ENCODE measurements at places on chromosomes 12 and 14.
A peak's percentile ranks its signal among the peaks of the same experiment; 100 is the strongest.

DNA sequence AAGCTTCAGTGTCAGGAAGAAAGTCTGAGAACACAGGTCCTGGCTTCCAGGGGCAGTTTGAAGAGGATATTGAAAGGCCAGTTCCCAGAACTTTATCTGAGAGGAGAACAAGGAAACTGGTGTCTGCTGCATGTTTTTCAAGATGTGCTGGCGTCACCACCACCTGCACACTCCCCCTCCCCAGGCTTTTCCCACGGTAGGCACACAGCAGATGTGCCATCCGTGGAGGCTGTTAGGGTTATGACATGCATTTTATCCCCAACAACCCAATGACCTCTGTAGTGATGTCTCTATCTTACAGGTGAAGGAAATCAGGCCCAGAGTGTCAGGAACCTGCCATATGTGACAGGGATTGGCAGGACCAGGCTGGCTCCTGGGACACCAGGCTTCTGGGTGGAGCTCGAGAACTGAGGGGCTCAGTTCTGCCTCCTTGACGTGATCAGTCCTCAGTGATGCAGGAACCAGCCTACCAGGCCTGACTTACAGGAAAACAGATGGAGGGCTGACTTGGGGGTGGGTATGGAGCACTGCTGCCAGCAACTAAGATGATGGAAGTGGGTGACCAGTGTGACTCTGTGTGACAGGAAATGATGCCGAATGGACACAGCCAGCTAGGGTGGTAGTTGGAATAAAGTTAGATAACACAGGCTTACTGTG, 16.8 kb downstream of the SLC25A47 start:
- peaks cover 39% of the 10 kb centered on the region for H3K36me3 ChIP-seq
- no peak overlapping the region for H3K27ac ChIP-seq
- no peak overlapping the region for H3K4me3 ChIP-seq
- no peaks in the 10 kb centered on the region for H3K27me3 ChIP-seq
- no peak for DNase-seq

DNA sequence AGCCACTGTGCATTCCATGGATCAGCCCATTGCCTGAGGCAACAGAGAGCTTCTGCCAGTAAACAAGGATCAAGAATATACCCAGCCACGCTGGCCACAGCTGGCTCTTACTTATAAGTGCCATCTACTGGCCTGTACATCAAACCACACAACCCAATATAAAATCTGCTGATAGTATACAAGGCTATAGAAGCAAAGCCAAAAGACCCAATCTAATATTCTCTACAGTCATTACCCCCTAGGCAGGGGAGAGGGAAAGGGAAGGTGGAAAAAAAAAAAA, 4.4 kb upstream of the FAM186B start:
- H3K36me3 ChIP-seq = no peaks in the 10 kb centered on the region
- H3K4me1 ChIP-seq = no peaks in the 10 kb centered on the region
- no peak overlapping the region for H3K4me3 ChIP-seq
- H3K27me3 ChIP-seq = no peaks in the 10 kb centered on the region
- H3K27ac ChIP-seq = no peak overlapping the region

- no peaks in the 10 kb centered on the region for H3K36me3 ChIP-seq
- DNase-seq = no peak
- no peak overlapping the region for H3K4me3 ChIP-seq
- H3K4me1 ChIP-seq = no peaks in the 10 kb centered on the region
- no peaks in the 10 kb centered on the region for H3K27me3 ChIP-seq
Measured at GRCh38 chr14:57179273-57179672, 89.4 kb downstream of the EXOC5 start.

DNA sequence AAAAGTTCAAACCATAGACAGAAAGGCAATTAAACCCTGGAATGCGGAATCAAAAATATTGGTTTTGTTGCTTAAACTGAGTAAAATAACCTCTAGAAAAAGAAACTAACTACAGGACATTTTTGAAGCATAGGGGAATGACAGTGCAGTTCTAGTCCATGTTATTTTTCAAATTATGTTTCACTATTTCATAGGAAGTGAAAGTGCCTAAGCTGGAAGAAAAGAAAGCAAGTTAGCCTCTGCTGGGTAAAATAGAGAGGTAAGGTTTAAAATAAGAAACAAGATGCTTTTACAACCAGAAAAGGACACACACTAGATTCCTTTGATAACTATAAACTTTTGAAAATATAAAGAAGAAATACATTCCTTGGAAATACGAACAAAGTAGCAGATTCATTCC, 1.1 kb downstream of the CLECL1 start:
- no peak overlapping the region for H3K4me3 ChIP-seq
- H3K27ac ChIP-seq = no peak overlapping the region
- H3K36me3 ChIP-seq = no peaks in the 10 kb centered on the region
- H3K27me3 ChIP-seq = no peaks in the 10 kb centered on the region
- no peak for DNase-seq

DNA sequence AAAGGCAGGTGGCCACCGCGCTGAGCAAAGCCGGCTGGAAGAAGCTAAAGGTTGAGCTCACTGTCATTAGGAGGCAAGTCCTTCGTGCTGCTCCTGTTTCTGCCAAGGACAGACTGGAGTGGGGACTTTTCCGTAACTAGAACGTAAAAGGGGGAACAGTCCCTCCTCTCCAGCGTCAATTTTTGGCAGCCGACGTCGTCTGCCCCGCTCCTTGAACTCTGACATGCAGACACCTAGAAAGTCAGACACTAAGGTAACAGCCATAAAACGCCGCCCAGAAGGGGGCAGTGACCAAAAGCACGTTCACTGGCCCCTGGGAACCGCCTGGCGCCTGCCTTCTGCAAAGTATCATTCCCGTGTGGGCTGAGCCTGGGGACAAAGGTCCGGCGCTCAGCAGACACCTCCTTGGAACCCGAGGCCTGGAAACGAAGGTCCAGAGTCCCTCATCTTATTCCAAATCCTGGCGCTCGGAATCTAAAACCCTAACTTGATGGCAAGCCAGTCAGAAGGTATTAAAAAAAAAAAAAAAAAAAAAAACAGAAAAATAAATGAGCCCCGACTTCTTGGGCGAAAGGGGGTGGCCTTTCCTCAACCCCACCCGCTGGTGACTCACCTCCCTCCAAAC, 1.1 kb upstream of the LRP1 start:
- no peaks in the 10 kb centered on the region for H3K36me3 ChIP-seq
- peaks cover 22% of the 10 kb centered on the region for H3K4me1 ChIP-seq
- peak overlapping the region; percentile 90 for H3K4me3 ChIP-seq
- H3K27ac ChIP-seq = no peak overlapping the region

- H3K4me1 ChIP-seq = peaks cover 10% of the 10 kb centered on the region
- DNase-seq = no peak
- no peaks in the 10 kb centered on the region for H3K27me3 ChIP-seq
- H3K27ac ChIP-seq = no peak overlapping the region
- no peaks in the 10 kb centered on the region for H3K36me3 ChIP-seq
Measured at GRCh38 chr12:12872139-12872933, 19.0 kb upstream of the GPRC5A start.

- no peak overlapping the region for H3K4me3 ChIP-seq
- H3K4me1 ChIP-seq = no peaks in the 10 kb centered on the region
- no peak for DNase-seq
- H3K27me3 ChIP-seq = no peaks in the 10 kb centered on the region
- H3K36me3 ChIP-seq = no peaks in the 10 kb centered on the region
Measured at GRCh38 chr14:79193689-79194477, 1017.4 kb downstream of the DIO2 start.

GRCh38 chr14:86057018-86057667, 527.2 kb downstream of the FLRT2 start:
- H3K36me3 ChIP-seq = no peaks in the 10 kb centered on the region
- H3K27me3 ChIP-seq = no peaks in the 10 kb centered on the region
- DNase-seq = no peak
- no peak overlapping the region for H3K27ac ChIP-seq

DNA sequence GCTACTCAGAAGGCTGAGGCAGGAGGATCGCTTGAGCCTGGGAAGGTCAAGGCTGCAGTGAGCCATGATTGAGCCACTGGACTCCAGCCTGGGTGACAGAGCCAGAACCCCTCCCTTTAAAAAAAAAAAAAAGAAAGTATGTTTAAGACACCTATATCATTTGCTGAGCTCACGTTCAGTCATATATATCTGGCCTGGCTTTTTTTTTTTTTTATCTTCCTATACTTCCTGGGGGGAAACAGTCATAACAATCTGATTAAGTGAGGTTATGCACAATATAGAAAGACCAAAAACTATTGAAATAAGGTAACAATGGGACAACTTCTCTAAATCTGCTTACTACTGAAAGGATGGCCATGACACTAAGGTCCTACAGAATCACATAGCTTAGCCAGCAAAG, 9.4 kb upstream of the ARID2 start:
- no peaks in the 10 kb centered on the region for H3K27me3 ChIP-seq
- DNase-seq = no peak
- H3K27ac ChIP-seq = no peak overlapping the region
- H3K4me1 ChIP-seq = no peaks in the 10 kb centered on the region

DNA sequence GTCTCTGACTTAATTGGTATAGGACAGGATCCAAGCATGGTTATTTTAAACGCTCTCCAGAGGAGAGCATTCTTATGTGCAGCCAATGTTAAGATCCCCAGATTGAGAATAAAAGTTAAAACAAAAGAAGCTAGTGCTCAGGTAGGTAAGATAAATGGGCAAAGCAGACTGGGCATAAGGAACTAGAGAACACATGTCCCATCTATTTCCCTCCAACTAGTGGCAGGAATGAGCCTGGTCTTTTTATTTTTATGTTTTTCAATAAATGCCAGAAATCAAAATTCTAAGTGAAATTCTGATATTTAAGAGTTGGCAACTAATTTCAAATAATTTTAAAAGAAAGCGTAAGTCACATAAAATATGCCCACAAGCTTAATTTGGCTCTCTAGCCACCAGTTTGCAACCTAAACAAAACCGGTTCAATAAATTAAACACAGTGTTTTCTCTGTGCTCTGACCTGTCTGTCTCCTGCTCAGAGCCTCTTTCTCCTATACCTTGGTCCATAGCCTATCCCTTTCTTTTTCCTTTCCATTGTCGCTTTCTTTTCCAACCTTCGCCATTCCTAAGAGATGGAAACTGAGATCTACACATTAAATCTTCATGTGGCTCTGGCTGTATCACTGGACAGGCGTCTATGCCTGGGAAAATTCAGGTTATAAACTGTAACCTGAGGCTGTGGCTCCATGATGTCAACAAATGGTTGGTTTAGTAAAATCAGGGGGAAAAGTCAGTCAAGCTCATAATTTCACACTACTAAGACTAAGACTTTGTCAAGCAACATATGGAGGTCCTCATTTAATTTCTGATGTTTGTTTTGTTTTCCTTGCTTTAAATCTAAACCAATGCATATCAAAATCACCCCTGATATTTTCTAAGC, 5.5 kb downstream of the SLC38A1 start:
- no peak overlapping the region for H3K27ac ChIP-seq
- no peak for DNase-seq
- H3K4me1 ChIP-seq = peaks cover 16% of the 10 kb centered on the region
- H3K36me3 ChIP-seq = no peaks in the 10 kb centered on the region
- H3K4me3 ChIP-seq = no peak overlapping the region

Data from H1 (cell line).